ENCODE measurements at places on chromosomes 16 and 17. TPM values are rescaled to one million over a fixed set of nuclear protein-coding genes. Genes with fewer than 3 reads are reported as not detected.

- no peak for DNase-seq
Observed at GRCh38 chr17:56801459-56802178, 32.1 kb downstream of the C17orf67 start.

- DNase-seq: no peak
Observed at GRCh38 chr16:84378567-84378966, 10.2 kb downstream of the ATP2C2 start.

DNA sequence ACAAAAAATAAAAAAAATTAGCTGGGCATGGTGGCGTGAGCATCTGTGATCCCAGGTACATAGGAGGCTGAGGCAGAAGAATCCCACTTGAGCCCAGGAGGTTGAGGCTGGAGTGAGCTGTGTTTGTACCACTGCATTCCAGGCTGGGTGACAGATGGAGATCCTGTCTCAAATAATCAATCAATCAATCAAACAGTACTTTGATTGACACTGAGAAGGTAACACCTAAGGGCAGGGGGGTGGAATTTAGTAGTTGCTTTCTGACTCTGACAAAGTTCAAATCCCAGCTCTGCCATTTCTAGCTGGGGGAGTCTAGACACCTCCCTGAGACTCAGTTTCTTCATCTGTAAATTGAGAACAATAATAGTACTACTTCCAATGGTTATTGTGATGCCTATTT lies 12.0 kb downstream of the SSH2 start:
- DNase-seq: no peak

DNA sequence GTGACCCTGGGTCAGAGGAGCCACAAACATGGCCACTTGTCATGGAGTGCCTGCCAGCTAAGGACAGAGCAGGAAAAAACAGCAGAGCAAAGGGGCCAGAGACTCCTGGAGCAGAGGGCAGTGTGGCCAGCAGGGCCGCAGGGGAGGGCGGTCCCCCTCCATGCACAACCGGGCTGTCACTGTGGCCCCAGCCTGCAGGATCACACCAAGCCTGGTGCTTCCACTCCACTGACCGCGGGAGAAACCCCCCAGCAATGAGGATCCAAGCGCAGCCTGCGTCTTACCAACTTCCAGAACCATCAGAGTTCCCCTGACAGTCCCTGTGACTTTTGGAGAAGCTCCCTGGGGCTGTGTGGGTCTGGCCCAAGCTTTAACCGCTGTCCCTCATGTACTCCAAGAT lies 62.0 kb downstream of the PRMT7 start:
- no peak for DNase-seq

Gene EIF4A3
- total RNA-seq: 59.5 TPM

DNA sequence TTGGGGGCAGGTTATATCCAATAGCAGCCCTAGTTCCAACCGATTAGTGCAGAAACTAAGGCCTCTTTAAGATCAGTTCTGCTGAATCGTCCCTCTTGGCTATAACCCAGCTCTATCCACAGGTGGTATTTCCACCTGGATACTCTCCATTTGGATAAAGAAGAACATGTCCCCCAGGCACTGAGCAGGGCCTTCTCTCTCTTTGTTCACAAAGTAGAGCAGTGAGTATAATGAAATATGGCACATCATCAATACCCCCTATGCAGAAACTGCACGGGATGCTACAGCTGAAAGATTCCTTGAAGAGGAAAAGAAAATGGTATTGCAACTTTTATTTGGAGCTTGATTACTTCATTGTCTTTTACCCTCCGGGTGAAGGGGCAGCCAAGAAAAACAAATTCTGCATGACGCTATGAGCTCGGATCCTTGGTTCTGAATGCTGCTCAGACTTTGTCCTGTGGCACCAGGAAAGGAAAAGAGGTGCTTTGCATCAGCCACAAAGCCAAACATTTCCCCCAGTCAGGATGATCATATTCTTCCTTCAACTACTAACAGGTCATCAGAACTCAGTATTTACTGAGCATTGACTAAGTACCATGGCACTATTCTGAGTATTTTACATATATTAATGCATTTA lies 399.7 kb downstream of the NPIPA8 start:
- DNase-seq: no peak

Gene CBX2
- 7.0 TPM for total RNA-seq

Measured in urinary bladder (tissue), 4 donors.